ENCODE measurements at places on chromosomes 3 and 15.

- no peak for DNase-seq
Measured at GRCh38 chr3:23796518-23796917, 9.2 kb upstream of the UBE2E1 start.

GRCh38 chr15:31225356-31225955, 101.2 kb upstream of the KLF13 start:
- DNase-seq: no peak

DNA sequence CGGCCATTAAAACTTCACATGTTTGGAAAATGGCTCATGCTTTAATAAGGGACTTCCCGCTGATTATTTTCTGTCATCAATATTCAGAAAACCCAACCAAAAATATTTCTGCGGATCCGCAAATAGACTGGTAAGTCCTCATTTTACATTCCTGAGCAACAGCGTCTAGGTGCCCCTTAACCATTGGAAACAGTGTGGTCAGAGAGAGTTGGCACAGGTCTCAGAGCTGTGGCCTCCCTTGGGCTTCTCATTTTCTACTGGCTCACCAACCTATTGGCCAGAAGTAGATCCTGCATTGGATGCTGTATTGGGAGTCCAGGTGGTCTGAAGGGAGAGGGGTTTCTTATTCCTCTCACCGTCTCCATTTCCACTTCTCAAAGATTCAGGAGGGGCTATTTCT, 348.1 kb upstream of the DCBLD2 start:
- no peak for DNase-seq

DNA sequence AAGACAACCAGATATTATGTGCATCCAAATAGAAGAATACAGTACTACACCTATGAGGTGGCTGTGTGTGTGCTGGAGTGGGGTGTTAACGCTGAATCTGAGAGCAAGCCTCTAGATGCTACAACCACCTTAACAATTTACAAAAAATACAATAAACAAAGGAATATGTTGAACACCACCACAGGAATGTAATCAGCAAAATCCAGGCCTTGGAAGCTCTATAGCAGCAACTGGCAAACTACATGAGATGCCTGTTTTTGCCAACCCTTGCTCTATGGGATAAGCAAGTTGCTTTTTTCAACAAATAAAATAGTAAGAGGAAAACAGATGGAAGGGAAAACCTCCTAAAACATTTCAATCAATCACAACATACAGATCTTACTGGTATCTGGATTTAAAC, 23.9 kb downstream of the SLTM start:
- no peak for DNase-seq

- no peak for DNase-seq
Measured at GRCh38 chr3:4709341-4709740, 216.2 kb downstream of the ITPR1 start.

- DNase-seq: no peak
Measured at GRCh38 chr15:55649058-55649423, 60.9 kb upstream of the PYGO1 start.

GRCh38 chr3:142226474-142226873, 1.1 kb upstream of the GK5 start:
- no peak for DNase-seq

DNA sequence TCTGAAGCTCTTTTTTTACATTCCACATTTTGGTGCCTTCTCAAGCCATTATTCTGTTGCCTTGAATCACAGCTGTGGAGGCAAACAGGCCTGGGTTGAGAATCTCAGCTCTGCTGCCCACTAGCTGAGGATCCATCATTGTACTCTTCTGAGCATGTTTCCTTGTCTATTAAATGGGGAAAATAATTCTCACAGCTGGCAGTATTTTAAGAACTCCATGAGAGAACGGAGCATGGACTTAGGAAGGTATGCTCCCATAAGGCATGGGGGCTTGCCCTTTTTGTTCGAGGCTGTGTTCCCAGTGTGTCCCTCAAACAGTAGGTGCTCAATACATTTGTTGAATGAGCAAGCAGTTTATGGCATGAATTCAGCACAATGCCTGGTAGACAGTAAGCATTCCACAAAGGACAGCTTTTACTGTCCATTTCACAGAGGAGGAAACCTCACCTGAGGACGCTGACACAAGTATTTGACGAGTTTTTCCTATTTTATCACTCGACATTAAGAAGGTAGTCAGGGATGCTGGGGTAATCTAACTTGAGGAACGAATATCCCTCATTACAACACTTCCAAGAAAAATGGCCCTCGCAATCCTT, 2.1 kb upstream of the PTPRG start:
- no peak for DNase-seq

- no peak for DNase-seq
Measured at GRCh38 chr15:88187195-88187594, 69.3 kb downstream of the NTRK3 start.

- no peak for DNase-seq
Measured at GRCh38 chr15:54518156-54518882, 540.1 kb downstream of the UNC13C start.

- DNase-seq: no peak
Measured at GRCh38 chr3:5051772-5052171, 70.3 kb upstream of the ARL8B start.

- DNase-seq: no peak
Measured at GRCh38 chr3:65837604-65838003, 201.1 kb downstream of the MAGI1 start.

- DNase-seq: no peak
Measured at GRCh38 chr3:66803721-66804695, 194.1 kb upstream of the KBTBD8 start.

DNA sequence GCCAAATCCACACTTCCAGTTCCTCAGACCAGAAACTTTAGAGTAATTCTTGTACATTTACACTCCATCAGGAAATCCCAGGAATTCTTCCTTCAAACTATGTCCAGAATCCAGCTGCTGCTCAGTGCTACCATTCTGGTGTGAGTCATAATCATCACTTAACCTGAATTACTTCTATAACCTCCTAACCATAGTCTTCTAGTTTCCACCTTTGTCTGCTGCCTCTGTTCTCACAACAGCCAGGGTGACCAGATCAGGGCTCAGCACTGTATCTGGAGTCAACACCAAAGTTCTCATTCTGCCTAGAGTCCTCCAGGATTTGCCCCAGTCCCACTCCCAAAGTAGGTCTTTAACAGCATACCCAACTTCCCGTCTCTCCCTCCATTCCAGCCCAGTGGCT, 3.4 kb downstream of the CLDND1 start:
- no peak for DNase-seq

GRCh38 chr3:80079886-80080285, 312.1 kb upstream of the ROBO1 start:
- no peak for DNase-seq

DNA sequence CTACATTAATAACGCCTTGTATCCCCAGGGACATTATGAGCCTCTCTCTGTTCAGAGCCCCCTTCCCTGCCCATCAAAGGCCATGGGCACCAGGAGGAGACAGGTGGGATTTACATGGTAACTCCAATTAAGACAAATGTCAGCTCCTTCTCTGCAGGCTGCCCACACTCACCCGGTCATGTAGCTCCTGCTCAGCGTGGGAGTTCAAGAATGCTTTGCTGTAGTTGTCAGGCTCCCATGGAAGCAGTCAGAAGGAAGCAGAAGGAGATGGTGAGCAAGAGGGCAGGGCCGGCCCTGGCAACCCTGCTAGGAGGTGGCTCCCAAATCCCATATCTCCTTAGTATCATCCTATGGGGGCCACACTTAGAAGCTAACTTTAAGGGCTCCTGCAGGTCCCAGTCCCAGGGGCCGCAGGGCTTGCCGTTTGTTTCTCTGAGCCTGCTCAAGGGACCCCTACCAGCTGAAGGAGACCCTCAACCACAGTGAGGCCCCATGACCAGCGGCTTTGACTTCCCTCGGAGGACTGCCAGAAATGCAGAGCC, 218.4 kb upstream of the TLE3 start:
- DNase-seq: no peak

- no peak for DNase-seq
Measured at GRCh38 chr3:197139586-197139985, 110.0 kb upstream of the MELTF start.

- DNase-seq: no peak
Measured at GRCh38 chr3:31223278-31223677, 309.4 kb upstream of the STT3B start.

- no peak for DNase-seq
Measured at GRCh38 chr3:8837162-8837561, 67.7 kb upstream of the OXTR start.

DNA sequence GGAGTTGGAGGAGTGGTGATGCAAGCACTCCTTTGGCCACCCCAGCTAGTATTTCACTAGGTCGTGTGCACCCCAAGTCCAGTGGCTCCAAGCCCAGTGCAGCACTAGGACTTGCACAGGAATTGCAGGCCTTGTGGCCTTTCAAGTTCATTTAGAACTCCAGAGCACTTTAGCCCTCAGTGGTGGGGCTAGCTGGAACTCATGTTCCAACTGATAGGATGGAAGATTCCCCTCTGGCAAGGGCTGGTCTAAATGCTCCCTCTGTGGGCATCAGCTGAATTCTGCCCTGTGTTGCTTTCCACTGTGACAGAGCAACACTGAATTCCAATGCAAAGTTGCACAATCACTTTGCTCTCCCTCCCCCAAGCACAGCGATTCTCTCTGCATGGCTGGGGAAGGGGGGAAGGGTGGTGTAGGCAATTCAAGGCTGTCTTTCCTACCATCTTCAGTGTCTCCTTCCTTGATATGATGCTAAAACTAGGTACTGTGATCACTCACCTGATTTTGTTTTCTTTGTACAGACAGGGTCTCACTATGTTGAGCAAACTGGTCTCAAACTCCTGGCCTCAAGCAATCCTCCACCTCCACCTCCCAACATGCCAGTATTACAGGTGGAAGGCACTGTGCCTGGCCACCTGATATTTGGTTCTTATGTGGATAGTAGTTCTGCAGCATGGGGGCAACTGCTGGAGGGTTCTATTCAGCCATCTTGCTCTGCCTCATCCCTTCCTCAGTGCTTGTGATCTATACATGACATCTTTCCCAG, 10.3 kb downstream of the USF3 start:
- DNase-seq: no peak

DNA sequence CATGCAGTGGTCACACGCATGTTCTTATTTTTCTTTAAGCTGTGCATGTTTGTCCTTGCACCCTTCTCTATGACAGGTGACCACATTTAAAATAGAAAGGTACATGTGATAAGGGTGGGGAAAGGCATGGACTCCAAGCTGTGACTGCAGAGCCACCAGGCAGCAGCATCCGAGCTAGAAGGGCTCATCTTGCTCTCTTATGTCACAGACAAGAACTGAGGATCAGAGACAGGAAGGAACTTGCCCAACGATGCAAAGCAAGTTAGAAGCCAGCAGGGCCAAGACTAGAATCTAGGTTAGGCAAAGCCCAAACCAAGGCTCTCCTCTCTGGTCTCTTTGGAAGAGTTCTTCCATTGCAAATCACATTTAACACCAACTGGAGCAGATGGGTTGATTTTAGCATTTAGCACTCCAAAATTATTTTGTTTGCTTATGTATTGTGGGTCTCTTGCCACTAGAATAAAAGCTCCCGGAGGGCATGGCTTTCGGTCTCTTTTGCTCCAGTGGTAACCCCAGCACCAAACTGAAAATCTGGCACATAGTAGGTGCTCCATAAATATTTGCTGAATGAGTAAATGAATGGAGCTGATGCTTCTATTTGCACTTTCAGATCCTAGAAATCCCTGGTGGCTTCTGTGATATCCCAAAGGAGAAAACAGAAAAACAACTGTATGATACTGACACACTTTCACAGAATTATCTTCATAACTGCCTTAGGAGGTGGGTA, 84.3 kb downstream of the IQSEC1 start:
- no peak for DNase-seq

GRCh38 chr3:72633534-72633933, 214.7 kb downstream of the SHQ1 start:
- peak; percentile 61 for DNase-seq

- DNase-seq: no peak
Measured at GRCh38 chr15:54424171-54424570, 445.9 kb downstream of the UNC13C start.

GRCh38 chr15:57312318-57313133, 63.8 kb upstream of the CGNL1 start:
- no peak for DNase-seq

DNA sequence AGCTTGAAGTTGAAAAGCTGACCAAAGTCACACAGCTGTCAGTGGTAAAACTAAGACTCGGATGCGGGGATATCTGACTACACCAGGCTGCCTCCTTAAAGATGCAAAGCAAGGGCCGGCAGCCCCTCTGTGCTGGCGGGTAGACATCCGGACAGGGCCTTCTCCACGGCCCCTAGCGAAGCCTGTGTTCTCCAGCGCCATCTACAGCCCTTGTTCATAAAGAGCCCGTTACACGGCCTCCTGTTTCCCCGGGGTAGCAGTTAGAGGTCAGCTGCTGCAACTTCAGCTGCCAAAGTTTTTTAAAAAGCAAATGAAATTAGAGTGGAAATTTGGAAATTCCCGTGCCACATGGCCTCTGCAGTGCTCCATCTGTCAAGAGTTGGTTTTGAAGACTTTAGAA, 383.0 kb downstream of the TBL1XR1 start:
- peak; percentile 53 for DNase-seq

GRCh38 chr3:50473768-50474167, 29.7 kb downstream of the CACNA2D2 start:
- no peak for DNase-seq

DNA sequence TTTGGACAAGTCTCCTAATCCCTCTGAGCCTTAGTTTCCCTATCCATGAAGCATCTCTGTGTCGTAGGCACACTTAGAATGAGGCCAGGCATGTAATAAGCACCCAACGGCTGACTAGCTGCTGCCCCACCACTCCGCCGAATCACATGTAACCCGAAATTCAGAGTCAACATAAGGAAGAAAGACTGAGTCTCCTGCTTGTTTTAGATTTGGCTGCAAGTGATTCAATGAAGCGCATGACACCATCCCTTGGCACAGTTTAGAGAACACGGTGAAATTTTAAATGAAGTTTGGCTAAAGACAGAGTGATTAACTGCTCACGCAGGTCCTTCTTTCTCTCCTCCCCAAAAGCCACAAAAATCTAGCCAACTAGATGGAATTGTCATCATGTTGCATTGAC, 279.2 kb downstream of the TLE3 start:
- DNase-seq: no peak

DNA sequence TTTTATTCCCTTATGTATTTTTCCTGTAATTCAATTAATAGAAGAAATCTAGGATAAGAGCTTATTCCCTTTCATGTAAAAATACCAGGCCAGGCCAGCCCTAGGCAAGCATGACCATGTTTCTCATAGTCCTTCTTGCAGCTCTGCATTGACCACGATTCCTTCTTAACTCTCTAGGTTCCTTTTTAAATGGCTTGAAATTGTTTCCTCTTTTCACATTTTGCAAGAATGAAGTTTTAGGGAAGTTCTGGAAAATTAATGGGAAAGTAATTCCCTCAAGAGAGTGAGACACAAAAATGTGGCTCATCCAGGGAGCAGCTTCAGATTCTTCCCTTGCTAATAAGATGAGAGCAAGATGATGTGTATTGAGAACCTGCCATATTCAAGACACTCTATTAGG, 116.5 kb upstream of the FGF7 start:
- DNase-seq: no peak

DNA sequence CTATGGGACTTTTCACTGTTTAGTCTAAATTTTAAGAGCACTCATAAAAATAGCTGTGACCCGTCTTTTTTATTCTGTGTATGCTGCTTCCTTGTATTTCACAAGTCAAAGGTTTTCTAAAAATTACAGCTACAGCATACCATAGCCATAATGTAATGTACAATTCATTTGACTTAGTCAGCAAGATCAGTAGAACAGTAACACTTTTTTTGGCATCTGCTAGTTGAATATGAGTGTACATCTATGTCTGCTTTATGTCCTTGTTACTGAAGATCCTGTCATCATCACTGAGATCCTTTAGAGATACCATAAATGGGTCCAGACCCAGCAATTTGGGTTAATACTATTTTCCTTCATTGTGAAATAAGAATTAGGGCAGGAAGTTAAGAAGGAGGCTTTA, 42.2 kb downstream of the CMSS1 start:
- no peak for DNase-seq

Data from stimulated activated CD8-positive, alpha-beta memory T cell treated with anti-CD3 and anti-CD28 coated beads, Interleukin-4, amount 100 ng/mL, for 48 hours (primary cell).